ENCODE measurements at places on chromosomes 2 and 18.

DNA sequence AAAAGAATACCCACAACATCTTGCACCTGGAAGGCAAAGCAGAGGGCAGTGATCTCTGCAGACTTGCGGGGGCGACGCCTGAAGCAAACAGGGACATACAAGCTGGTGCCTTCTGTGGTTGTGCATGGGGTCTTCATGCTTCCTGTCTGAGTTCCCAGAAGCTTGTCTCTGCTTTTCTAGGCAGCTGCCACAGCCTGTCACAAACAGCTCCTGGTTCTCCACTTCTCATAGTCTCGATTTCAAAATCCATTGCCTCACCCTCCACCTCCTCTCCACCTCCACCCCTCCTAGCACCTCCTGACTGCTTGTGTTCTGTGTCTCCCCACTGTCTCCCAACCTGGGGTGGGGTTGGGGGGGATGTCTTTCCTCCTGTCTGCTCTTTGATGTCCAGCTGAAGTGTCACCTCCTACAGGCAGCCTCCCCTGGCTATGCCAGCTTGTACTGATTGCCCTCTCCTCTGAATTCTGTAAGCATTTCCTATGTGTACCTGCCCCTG, 1.7 kb upstream of the PROC start:
- DNase-seq, result no peak

GRCh38 chr18:5693699-5694294, 150.0 kb upstream of the EPB41L3 start:
- DNase-seq, result no peak

DNA sequence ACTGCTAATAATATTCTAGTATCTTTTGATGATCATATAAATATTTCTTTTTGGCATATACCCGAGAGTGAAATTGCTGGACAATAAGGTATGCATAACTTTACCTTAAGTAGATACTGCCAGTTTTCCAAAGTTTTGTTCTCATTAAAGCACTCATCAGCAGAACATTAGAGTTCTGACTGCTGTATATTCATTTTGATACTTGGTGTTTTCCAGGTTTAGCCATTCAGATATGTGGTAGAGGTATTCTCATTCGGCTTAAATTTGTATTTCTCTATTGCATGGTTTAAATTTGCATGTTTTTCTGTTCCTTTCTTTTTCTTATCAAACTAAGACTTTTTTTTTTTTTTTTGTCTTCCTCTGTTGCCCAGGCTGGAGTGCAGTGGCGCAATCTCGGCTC, 18.2 kb downstream of the CYBRD1 start:
- DNase-seq, result no peak

GRCh38 chr2:47172156-47172921, 17.2 kb upstream of the STPG4 start:
- DNase-seq, result no peak

DNA sequence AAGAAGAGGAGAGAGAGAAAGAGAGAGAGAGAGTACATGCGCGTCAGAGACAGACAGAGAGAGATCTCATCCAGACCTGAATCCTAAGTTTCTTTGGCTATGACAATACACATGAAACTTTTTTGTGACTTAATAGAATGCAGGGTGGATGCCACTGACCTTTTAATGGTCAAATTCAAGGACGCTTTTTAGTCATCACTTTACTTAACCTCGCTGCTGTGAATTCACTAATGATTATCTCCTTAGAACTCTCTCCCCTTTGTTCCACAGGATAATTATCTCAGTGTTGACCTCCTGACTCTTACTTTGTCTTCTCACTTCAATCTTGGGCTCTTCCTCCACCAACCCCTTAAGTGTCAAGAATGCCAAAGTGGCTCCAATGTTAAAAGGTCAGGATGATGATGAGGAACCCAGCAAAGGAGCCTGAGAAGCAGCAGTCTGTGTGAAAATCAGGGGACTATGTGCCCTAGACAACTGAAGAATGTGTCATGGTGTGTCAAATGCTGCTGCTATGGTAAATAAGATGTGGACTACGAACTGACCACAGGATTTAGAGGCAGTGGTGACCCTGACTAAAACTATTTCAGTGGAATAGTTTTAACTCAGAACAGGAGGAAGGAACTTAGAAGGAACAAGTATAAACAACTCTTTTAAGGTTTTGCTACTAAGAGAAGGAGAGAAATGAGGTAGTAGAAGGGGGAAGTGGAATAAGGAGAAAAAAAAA, 382.1 kb downstream of the ZEB2 start:
- DNase-seq, result no peak

- DNase-seq, result no peak
These were observed 244.3 kb downstream of the ETAA1 start for GRCh38 chr2:67641312-67642045.

- DNase-seq, result no peak
These were observed 52.8 kb downstream of the CHMP3 start for GRCh38 chr2:86510436-86510933.

DNA sequence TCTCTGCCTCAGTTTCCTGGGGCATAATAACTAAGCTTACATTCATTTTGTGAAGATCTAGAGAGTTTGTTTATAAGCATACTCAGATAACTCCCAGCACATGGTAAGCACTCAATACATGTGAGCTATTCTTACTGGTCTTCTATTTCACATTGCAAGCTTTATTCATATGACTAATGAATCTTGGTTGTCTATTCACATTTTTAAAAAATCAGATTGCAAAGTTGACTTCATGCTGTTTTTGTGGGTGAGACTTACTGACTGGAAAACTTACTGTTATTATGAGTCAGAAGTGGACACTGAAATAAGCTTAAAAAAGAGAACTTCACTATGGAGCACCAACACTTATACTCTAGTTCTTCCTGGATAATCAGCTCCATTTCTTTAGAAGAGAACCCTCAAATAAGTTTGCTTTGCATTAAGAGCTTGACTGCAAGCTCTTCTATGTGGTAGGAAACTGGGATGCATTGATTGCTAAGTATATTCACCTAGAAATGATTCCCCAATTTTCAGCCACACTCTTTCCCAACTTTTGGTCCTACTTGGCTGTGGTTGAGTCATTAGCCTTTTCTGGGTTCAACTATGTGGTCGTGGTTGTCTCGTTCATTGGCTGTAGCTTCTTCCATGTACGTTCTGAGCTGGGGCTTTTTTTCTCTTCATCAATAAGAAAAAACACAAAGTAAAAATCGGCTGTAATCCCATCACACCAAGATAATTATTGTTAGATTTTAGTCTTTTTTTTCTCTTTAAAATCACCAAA, 29.5 kb upstream of the RBMS1 start:
- no peak for DNase-seq

DNA sequence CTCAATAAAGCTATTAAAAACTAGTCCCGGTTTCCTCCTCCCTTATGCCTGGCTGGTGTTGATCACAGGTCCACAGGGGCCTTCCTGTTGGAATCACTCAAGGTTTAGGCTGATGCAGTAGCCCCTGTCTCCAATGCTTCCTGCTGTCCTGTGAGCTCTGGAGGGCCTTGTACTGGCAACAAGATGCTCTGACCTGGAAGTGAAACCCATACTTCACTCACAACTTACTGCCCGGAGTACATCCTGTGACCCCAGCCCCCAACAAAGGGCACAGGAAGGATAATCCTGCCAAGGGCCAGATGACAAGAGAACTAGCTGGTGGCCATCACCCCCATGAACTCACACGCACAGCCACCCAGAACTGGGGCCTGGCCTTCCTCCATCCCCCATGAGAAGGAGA, 50.3 kb downstream of the ZBTB7C start:
- DNase-seq, result no peak

DNA sequence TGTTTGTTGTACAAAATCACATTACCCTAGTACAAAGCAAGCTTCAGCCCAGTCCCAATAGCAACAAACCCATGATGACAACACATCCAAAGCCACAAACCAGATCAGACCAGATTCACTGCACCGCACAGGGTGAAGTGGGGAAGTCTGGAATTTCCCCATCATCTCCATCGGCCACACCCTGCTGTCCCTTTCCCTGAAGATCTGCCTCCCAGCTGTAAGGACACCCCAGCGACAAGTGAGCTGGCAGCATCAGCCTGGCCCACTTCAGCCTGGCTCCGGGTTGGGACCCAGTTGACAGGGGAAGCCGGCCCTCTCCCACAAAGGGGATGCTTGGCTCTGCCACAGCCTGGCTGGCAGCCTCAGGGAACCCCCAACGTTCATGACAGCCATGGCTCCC, 207.6 kb downstream of the MGAT5 start:
- no peak for DNase-seq

DNA sequence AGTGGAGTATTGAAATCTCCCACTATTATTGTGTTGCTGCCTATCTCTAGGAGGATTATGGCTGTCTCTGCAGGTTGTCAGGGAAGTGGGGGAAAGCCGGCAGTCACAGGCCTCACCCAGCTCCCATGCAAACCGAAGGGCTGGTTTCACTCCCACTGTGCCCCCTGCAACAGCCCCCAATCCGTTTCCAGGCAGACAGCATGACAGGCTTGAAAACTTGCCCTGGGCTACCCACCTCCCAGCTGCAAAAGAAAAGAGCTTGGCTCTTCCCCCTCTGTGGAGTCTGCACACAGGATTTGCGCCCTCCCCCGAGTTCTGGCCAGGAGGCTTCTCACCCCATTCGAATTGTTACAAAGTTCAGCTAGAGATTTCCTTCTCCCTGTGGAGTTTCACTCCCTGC, 87.4 kb upstream of the MSTN start:
- no peak for DNase-seq

DNA sequence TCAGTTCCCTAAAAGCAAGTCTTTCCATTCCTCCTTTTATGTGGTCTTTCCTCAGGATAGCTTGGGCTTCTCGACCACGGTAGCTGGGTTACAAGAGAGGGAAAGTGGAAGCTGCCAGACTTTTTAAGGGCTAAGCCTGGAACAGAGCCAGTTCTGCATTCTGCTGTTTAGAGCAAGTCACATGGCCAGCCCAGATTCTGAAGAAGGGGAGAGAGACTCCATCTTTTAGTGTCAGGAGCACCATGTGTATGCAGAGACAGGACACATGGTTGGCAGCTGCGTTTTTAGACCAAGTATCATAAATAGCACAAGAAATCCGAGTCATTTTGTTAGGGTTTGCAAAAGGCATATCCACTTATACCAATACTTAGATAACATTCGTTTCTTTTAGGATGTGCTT, 4.7 kb downstream of the HMSD start:
- DNase-seq, result no peak

DNA sequence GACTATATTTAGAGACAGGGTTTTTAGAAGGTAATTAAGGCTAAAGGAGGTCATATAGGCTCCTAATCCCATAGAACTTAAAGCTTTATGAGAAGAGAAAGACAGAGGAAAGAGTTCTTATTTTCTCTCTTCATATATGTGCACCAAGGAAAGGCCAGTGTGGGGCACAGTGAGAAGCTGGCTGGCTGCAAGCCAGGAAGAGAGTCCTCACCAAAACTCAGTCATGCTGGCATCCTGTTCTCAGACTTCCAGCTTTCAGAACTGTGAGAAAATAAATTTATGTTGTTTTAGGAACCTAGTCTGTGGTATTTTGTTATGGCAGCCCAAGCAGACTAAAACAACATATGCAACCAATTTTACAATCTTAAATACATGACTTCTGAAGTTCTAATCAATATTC, 31.5 kb upstream of the ATIC start:
- no peak for DNase-seq

- DNase-seq, result no peak
These were observed 1793.4 kb downstream of the SUCLG1 start for GRCh38 chr2:82665691-82666090.

- DNase-seq, result no peak
These were observed 39.3 kb downstream of the VSNL1 start for GRCh38 chr2:17579605-17580318.

GRCh38 chr2:109046925-109047508, 58.0 kb upstream of the EDAR start:
- no peak for DNase-seq

DNA sequence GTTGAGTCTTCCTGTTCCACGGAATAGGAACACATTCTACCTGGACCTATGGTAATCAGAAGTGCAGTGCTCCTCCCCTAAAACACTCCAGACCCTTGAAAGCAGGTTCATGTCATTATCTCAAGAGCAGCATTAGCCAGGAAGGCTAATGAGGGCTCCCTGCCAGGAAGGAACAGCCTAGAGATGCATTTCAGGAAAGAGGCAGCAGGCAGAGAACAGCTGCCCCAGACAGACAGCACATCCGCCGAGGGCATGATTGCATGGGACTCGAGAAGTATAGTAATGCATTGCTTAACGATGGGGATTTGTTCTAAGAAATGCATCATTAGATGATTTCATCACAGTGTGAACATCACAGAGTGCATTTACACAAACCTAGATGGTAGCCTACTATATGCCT, 171.5 kb downstream of the ALK start:
- no peak for DNase-seq

- no peak for DNase-seq
These were observed 8.9 kb downstream of the AMER3 start for GRCh38 chr2:130764035-130764820.

GRCh38 chr18:33581856-33582255, 3.8 kb downstream of the ASXL3 start:
- no peak for DNase-seq

DNA sequence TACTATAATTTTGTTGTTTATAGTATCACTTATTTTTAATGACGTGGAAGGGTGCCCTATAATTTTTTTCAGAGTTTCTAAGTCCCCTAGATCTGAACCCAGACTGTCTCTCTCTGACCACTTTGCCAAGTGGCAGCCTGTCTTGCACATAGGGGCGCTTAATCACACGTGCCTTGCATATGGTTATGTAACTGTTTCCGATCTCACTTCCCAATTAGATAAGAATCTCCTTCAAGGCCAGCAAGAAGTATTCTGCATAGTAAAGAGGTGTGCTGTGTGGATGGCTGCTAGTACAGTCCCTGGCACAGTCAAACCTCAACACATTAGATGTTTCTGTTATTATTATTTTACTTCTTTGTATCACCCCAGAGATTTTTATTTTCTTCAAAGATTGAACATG, 197.8 kb upstream of the SIX2 start:
- DNase-seq, result no peak

- DNase-seq, result no peak
These were observed 68.1 kb downstream of the BOD1L2 start for GRCh38 chr18:57214976-57215375.

DNA sequence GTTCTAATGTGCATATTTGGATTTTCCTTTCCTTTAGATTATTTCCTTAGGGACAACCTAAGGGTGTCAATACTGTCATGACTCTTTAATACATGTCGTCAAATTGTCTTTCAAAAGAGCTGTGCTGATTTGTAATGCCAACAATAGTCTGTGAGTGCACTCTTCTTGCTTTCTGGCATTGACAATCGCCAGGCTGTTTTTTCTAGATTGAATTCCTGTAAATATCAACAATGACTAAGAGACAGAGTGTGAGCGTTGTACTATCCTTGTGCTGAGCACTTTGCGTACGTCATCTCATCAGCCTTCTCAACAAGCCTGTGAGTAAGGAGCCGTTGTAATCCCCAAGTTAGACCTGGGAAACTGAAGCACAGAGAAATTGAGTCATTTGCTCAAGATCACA, 96.0 kb downstream of the ACOXL start:
- no peak for DNase-seq

GRCh38 chr2:181992776-181993175, 7.1 kb downstream of the PPP1R1C start:
- no peak for DNase-seq

GRCh38 chr2:126911111-126911796, 12.6 kb downstream of the TEX51 start:
- no peak for DNase-seq

- no peak for DNase-seq
These were observed 191.5 kb upstream of the SALL3 start for GRCh38 chr18:78788161-78788560.

- no peak for DNase-seq
These were observed 35.8 kb upstream of the METTL21A start for GRCh38 chr2:207660994-207661393.

GRCh38 chr2:128348701-128349100, 30.0 kb upstream of the HS6ST1 start:
- DNase-seq, result no peak

Data from stimulated activated CD4-positive, alpha-beta T cell treated with anti-CD3 and anti-CD28 coated beads, Interleukin-4, amount 100 ng/mL, for 48 hours (primary cell).